ENCODE measurements at places on chromosomes 3 and 15.

DNA sequence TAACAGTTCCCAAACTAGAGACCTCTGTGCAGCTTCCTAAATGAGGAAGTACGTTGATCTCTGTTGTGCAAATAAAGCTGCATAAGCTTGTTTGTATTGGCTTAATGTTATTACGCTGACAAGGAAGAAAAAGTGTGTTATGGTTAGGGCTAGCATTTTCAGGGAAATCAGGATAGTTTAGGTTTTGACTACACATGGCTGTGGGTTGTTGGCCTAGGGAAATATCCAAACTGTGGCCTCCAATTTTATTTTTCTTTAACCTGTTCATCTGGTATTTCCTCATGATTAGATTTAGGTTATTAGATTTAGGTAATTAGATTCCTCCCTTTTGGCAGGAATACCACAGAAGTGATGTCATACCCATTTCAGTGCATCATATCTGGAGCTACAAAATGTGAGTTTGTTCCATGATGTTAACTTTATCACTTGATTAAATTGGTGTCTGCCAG lies 8.7 kb upstream of the MCCC1 start:
- no peak for DNase-seq

DNA sequence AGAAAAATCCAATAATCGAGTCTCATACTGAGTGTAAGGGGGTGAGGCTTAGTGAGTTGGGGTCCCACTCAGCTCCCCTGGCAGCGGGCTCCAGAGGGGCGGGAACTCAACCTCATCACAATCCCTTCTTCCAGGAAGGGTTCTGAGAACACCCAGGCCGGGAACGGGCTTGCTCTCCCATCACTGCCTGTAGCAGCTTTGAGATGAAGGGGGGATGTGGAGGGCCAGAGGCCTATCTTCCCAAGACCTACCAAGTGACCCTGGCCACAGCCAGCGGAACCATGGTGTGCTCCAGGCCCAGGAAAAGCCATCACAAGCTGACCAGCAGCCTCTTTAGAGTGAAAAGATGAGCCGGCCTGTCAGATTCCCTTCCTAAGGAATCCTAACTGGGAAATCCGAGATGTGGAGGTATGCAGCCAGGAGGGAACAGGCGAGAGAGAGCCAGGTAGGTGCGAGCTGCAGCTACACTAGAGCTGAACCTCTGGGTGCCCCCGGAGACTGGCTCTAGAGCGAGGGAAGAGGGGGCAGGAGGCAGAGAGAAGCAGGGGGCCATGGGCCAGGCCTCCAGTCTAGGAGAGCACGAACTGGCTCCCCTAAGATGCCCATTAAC lies 18.5 kb downstream of the GRAMD2A start:
- DNase-seq: no peak

DNA sequence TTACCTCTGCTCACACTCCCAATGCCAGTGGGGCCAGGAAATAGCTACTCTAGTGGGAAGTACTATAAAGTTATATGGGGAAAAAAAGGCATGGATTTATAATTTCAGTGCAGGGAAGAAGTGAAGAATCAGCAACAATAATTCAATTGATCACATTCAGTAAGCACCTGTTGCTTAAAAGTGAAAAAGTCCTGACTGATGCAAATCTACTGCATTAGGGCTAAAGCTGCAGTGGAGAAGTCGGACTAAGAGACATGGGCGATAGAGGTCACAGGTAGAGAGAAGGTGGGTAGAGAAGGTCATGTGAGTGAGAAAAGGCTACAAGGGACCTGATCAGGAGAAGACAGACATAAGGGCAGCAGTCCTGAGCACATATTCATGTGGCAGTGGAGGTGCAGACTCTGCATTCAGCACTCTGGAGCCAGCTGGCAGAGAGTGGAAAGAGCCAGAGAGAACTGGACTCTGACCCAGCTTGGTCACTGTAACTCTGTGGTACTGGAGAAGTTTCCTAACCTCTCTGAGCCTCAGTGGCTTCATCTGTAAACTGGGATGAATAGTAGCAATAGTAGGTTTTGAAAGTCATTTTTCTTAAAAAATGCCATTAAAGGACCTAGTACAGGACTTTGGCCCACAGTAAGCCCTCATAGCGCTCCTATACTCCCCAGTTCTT lies 17.6 kb upstream of the BCL2A1 start:
- no peak for DNase-seq

GRCh38 chr3:103002425-103003176 lies 567.8 kb downstream of the ZPLD1 start:
- no peak for DNase-seq

- no peak for DNase-seq
Observed at GRCh38 chr3:126696701-126697267, 7.3 kb upstream of the CHCHD6 start.

DNA sequence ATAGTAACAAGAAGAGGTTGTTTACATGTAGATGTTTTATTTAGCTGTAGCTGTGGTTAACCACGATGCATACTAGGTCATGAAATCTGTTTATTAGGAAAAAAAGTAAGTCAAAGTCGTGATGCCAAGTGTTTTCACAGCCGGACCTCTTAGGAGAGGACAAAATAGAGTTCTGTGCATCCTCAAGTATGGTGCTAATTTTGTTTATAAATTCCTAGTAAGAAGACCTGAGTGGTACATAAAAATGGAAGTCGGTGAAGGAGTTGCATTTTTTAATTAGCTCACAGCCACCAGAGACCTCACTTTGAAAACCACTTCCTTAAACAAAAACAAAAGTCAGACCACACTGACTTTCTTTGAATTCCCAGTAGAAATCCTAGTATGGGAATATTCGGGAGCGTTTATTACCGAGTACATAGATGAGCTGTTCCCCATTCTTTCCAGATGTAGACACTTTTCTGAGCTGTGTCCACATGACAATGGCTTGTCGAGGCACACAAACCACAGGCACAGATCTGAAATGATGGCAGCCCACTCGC lies 143.6 kb upstream of the UBE2E1 start:
- DNase-seq: no peak

GRCh38 chr15:83571820-83572707 lies 81.9 kb upstream of the ADAMTSL3 start:
- no peak for DNase-seq
